ENCODE measurements at places on chromosomes 7 and 10. TPM values are rescaled to one million over a fixed set of nuclear protein-coding genes. Genes with fewer than 3 reads are reported as not detected.

GRCh38 chr7:154304740-154305700 lies 252.8 kb downstream of the DPP6 start:
- DNase-seq = no peak

GRCh38 chr10:125992254-125992653 lies 95.9 kb downstream of the FANK1 start:
- no peak for DNase-seq

GRCh38 chr7:102236592-102237287 lies 49.9 kb upstream of the SH2B2 start:
- DNase-seq = peak; percentile 26

DNA sequence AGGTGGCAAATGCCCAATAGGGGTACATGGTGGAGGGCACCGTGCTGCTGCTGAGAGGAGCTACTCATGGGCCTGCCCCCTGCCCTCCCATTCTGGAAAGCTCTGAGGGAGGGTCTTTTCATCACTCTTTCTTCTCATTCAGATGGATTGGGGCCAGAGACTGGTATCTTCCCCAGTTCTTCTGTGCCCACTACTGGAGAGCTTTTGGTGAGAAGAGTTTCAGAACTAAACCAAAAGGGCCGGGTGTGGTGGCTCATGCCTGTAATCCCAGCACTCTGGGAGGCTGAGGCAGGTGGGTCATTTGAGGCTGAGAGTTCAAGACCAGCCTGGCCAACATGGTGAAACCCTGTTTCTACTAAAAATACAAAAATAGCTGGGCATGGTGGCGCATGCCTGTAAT lies 12.5 kb downstream of the ADRA2A start:
- DNase-seq = no peak

DNA sequence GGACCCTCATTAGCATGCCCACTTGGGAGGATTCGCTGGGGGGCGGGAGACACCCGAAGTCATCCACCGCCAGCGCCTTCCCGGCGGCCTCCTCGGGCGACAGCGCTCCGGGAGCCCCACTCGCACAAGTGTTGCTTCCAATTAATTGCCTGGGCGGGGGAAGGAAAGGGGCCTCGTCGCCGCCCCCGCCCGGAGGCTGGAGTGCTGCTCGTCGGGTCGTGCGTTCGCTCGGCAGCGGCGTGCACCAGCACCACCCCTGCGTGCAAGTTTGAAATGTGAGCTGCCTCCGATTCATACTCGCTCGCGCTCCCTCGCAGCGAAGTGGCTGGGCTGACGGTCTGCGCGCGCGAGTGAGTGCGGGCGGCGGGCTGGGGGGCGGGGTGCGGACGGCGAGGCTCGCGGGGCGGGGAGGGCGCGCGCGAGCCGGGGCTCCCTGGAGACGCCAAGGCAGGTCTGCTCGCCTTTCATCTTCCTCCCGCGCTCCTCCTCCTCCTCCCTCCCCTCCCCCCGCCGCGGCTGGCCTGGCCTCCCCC lies 104.6 kb upstream of the PPIF start:
- DNase-seq = peak; percentile 62

DNA sequence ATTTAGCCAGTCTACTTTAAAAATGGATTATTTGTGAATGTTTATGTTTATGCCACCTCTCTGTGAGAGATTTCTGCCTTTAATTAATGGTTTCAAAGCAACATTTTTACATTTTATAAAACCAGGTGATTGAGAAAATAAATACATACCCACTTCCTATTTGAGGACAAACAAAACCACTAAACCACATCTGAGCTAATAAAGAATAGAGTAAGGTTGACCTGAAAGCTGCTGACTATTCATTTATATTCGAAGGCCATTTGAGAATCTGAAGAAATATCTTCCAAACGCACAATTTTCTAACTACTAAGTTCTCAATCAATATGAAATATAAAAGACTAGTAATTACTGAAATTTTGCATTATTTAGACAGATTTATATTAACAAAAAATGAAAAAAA lies 705.1 kb downstream of the XPNPEP1 start:
- DNase-seq = no peak

DNA sequence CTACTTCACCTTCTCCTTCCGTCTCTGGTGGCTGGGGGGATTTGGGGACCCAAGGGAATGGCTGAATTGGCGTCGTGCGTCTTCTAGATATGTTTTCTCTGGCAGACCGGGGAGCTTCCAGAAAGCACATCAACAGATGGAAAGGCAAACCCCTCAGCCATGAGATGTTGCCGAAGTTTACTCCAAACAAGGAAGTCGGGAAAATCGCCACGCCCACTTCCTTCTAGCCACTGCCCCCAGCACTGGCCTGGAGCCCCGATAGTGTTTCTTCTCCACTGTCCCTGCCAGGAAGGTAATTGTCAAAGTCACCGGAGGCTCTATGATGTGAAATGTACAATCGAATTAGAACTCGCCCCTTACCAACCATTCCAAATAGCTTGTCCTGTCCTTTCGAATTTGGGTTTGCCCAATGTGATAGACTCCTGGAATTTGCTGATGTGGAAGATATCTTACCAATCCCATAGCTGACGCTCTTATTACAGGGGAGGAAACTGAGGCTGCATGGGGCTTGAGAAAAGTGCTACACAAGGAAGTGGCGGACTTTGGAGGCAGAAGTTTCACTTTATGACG lies 191.0 kb downstream of the LSM5 start:
- DNase-seq = peak; percentile 6

DNA sequence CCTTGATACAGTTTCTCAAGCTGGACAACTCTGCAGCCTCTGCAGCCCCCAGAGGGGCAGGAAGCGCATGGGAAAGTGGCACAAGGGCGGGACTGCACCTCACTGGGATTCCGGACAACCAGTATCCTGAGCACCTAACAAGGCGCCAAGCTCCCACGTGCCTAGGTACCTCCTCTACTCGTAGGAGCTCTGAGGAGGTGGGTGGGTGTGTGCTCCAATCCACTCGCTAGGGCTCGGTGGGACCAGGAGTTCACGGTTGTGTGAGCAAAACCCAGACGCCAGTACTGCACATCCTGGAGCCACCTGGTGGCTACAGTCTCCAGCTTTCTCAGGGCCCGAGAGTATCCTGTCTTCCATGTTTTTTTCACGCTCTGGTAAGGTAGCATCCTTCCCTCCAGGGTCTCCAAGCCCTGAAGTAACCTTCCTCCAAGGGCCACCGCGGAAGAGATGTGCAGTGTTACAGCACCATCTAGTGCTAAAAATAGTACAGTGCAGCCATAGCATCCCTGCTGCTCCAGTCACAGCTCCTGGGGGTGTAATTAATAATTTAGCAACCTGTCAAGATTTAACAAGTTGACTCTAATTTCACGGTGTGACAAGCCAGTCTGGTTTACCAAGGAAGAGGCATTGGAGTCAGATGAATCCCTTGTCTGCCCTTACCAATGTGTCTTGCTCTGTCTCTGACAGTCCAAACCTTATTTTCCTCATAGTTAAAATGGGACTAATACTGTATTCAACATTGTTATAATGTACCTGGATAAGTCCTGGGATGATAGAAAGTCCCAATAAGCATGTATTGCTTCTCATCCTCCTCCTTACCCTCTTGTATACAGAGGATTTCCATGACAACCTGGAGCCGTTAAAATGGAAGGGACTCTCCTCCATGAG lies 70.4 kb downstream of the HERPUD2 start:
- DNase-seq = peak; percentile 31

DNA sequence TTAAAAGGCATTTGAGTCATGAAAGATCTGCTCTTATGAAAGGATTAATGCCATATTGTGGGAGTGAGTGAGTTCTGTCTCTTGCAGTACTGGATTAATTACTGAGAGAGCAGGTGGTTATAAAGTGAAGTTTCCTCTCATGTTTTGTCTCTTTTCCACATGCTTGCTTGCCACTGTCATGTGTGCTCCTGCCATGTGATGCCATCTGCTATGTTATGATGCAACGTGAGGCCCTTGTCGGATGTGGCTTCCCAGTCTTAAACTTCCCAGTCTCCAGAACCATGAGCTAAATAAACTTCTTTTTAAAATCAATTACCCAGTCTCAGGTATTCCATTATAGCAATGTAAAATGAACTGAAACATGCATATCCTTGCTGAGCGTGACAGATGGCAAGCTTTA lies 22.7 kb upstream of the TCTN3 start:
- no peak for DNase-seq

GRCh38 chr7:144691240-144691639 lies 144.6 kb downstream of the TPK1 start:
- no peak for DNase-seq

DNA sequence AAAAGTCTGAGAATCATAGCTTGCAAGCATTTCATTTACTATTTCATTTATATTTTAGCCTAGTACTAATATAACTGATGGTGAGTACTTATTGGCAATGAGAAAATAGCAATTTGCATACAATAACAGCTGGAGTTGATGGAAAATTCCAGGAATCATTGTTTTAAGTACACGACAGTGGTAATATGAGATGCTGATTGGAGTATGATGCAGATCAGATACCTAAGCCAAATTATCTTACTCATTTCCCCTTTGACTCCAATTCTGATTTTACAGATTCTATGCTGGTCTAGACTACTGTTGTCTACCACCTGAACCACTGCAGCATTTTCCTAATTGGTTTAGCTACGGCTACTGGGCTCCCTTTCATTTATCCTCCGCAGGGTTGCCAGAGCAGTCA lies 36.7 kb downstream of the GNG11 start:
- DNase-seq = peak; percentile 52

DNA sequence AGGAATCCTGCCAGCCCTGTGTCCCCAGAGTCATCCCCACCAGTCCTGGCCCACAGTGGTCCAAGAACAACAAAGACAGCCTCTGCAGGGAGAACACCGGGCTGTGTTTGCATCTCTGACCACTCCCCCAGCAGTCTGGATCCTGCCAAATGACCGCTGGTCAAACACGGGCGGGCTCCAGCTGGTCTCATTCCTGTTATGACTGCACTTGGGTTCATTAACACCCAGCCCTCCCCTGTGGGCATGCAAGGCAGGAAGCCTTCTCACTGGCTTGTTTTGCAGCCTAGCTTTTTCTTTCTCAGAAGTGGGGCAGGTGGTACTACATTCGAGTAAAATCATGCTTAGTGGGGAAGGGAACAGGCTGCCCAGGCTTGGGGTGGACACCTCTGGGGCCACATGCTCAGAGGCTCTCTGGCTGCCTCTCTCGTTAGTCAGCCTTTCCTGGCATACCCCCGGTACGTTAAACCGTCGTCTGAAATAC lies 190.0 kb downstream of the PLXNA4 start:
- peak; percentile 13 for DNase-seq

GRCh38 chr7:26368542-26368941 lies 76.9 kb downstream of the SNX10 start:
- DNase-seq = no peak

DNA sequence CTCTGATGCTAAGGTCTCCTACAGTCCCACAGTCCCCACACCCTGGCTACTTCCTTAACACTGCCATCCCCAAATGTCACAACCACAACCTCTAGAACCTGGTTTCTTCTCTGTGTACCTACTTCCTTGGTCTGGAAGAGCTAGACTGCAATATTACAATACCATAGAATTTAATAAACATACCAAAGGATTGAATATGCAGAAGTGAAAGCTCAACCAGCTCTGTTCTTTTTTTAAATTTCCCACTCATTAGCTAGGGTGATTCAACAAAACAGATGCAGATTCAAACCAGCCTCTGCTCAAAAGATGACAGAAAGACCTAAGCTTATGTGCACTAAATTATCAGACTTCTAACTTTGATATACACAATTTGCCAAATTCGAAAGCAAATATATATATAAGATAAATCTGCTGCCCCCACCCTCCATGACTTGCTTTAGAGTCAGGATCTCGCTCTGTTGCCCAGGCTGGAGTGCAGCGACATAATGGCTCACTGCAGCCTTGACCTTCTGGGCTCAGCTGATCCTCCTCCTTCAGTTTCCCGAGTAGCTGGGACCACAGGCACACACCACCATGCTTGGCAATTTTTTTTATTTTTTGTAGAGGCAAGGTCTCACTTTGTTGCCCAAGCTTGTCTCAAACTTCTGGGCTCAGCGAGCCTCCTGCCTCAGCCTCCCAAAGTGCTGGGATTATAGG lies 212.6 kb downstream of the CHCHD3 start:
- DNase-seq = no peak

GRCh38 chr10:50437248-50437647 lies 185.9 kb upstream of the ASAH2 start:
- no peak for DNase-seq

GRCh38 chr7:106644999-106645398 lies 16.0 kb downstream of the CCDC71L start:
- no peak for DNase-seq

DNA sequence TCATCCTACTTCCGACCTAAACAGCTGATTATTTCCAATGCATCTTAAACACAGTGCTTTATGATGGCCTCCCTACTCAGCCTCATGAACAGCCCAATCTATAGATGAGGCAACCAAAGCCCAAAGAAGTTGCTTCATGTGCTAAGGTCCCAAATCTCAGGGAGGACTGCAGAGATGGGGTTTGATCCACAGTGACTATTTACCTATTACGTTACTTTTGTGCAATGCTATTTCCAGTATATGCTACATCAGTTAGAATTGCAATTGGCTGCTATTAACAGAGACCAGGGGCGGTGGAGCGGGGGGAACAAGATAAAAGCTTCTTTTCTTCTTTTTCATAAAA lies 153.0 kb upstream of the TNS3 start:
- DNase-seq = no peak

GRCh38 chr10:17984056-17984455 lies 32.3 kb downstream of the SLC39A12 start:
- peak; percentile 51 for DNase-seq

DNA sequence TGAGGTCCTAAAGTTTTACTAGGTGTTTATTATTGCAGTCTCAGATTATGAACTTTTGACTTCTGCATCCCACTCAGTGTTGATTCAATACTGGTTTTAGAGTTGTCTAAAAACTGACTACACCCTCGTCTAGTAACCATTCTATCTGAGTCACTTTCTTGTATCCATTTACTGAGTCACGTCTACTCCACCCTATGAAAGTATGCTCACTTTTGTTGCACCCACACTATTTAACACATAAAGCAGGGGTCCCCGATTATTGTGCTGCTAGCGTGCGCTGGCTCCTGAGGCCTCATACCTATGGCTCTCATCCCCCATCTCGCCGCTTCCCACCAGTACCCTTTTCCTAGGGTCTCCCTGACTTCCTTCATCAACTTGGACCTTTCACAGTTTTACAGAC lies 2.0 kb downstream of the SAMD9 start:
- peak; percentile 95 for DNase-seq

GRCh38 chr10:70578371-70578947 lies 24.1 kb downstream of the PRF1 start:
- peak; percentile 97 for DNase-seq

- DNase-seq = no peak
Measured at GRCh38 chr7:157016024-157016351, 5.5 kb upstream of the MNX1 start.

The SUGCT gene
- 7.4 TPM for total RNA-seq

The P4HA1 gene
- total RNA-seq = 173 TPM

The GPER1 gene
- 0.13 TPM for total RNA-seq

The SPDYE17 gene
- total RNA-seq = not detected

The TMEM236 gene
- under 0.01 TPM for total RNA-seq

The AQP1 gene
- not detected for total RNA-seq

The CFTR gene
- total RNA-seq = under 0.01 TPM

The CYP26C1 gene
- total RNA-seq = under 0.01 TPM

The PLAU gene
- total RNA-seq = 26.3 TPM

The SLC16A12 gene
- total RNA-seq = not detected

The STOX1 gene
- total RNA-seq = not detected

The MSANTD7 gene
- 21.4 TPM for total RNA-seq

Measured in bronchial epithelial cell (primary cell).